GM23248 (cell line): ENCODE measurements at places on chromosomes 16 and 17. TPM values are rescaled to one million over a fixed set of nuclear protein-coding genes. Genes with fewer than 3 reads are reported as not detected.

RHBDF1 gene
- 54.6 and 61.7 TPM in 2 replicates for total RNA-seq

DNA sequence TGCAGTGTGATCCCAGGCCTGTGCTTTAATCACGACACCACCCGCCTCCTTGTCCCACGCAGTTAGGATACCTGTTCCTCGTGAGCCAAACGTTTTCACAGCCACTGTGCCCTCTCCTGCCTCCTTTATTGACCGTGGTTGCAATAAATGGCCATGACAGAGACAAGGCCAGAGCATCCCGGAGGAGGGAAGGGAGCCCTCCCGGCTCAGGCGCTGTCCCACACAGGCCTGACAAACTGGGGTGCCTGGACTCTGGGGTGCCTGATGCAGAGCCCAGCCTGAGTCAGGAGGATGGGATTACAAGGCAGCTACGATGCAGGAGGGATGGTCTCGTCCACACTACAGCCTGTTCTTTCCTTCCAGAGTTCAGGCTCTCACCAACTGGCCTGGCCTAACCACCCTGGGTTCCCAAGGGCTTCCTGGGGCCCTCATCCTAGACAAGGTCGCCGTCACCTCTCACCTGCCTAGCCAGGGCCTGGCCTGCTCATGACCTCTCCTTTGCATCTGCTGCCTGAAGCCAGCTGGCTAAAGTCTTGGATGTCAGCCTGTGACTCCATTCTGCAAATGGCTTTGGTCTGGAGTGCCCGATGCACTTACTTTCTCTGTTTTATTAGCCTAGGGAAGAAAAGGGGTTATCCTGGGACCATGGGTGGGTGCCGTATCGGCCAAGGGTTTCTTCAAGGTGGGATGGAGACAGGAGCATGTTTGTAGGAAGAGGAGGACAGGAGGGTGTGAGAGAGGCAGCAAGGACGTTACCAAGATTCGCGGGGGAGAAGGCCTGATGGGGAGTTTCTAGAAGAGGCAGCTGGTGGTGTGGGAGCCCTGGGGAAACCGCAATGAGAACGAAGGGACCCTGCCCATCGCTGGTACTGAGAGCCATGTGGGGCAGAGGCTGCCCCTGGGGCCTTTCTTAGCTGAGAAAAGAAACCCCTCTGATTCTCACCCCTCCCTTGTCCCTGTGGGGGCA is 234.3 kb upstream of the TNRC6C start:
- H3K4me3 ChIP-seq, result no peak overlapping the region
- H3K27me3 ChIP-seq, result peaks cover 28% of the 10 kb centered on the region
- H3K27ac ChIP-seq, result no peak overlapping the region
- DNase-seq, result no peak

DNA sequence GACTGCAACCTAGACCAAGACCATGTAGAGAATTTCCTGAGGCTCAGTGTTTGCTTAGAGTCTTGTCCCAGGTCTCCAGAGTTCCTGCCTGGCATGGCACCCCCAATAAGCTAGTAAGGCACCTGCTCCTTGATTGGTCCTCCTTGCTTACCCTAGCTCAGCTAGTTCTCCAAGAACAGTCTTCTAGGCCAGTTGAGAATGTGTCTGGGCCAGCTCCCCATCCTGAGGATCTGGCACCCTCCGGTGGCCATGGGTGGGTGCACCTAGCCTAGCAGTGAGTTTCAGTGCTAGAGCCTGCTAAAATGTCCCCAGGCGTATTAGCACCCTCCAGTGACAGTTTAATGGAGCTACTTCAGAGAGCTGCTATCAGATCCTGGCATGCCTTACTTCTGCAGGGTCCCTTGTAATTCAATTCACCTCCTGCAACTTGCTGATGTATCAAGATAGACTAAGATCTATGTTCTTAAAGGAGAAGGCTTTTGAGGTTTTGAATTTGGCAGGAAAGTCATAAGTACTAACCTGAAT is 44.4 kb upstream of the MED13 start:
- no peaks in the 10 kb centered on the region for H3K36me3 ChIP-seq
- H3K4me3 ChIP-seq, result no peak overlapping the region
- peaks cover 6% of the 10 kb centered on the region; the same call in 1 of the 2 replicates for H3K27me3 ChIP-seq
- H3K27ac ChIP-seq, result no peak overlapping the region

BLTP2 gene
- total RNA-seq, result 145 and 155 TPM in 2 replicates

KRT23 gene
- total RNA-seq, result not detected in 2 replicates

- H3K36me3 ChIP-seq, result no peaks in the 10 kb centered on the region
- H3K4me3 ChIP-seq, result no peak overlapping the region
- H3K27me3 ChIP-seq, result peaks cover 35% of the 10 kb centered on the region
- no peaks in the 10 kb centered on the region for H3K4me1 ChIP-seq
- H3K27ac ChIP-seq, result no peak overlapping the region
- DNase-seq, result peak; percentile 13
These were observed 45.9 kb downstream of the JPH3 start for GRCh38 chr16:87648236-87648635.

RDM1 gene
- total RNA-seq, result not detected in 2 replicates

- H3K4me1 ChIP-seq, result peaks cover 39% of the 10 kb centered on the region
- peak; percentile 88 for DNase-seq
- peak overlapping the region; percentile 60 for H3K27ac ChIP-seq
- no peaks in the 10 kb centered on the region for H3K27me3 ChIP-seq
These were observed 68.8 kb downstream of the ABR start for GRCh38 chr17:1110862-1111598.

MFAP4 gene
- 79.0 and 97.8 TPM in 2 replicates for total RNA-seq

DNA sequence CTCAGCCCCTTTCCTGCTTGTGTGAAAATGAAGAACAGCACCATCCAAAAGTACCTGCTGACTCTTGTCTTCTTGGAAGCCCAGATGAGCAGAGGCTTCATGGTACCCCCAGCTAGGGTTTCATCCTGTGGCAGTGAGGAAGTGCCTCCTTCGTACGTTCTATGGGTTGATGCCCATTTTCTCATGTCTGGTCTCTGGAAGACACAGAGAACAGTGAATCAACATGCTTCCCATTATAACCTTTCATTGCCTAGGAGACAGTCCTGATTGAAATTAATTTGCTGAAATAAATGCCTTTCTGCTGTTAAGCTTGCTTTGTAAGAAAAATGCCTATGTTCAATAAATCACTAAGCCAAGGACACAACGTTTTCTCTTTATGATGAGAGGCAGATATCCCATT is 36.5 kb downstream of the RCVRN start:
- no peak overlapping the region for H3K4me3 ChIP-seq
- H3K27me3 ChIP-seq, result peaks cover 5% of the 10 kb centered on the region; the same call in 1 of the 2 replicates
- H3K36me3 ChIP-seq, result no peaks in the 10 kb centered on the region
- no peak for DNase-seq
- no peaks in the 10 kb centered on the region for H3K4me1 ChIP-seq
- no peak overlapping the region for H3K27ac ChIP-seq

DNA sequence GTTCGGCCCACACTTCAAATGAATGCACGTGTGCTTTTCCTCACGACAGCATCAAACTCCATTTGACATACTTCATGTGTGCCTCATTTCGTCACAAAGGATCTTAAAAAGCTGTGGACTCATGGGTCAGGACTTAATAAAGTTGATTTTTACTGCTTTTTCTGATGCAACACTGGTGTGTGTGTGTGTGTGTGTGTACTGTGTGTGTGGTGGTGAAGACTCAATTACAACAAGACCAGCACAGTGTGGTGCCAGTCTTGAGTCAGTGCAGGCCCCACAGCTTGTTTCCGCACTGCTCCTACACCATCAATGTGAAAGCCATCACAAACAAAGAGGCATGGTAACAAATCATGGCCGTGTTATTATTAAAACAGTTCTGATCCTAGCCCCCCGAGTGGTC is 17.7 kb downstream of the CDIP1 start:
- H3K4me3 ChIP-seq, result no peak overlapping the region
- no peaks in the 10 kb centered on the region for H3K4me1 ChIP-seq

GRCh38 chr16:68490829-68491575 is 42.7 kb upstream of the SMPD3 start:
- H3K4me1 ChIP-seq, result peaks cover 3% of the 10 kb centered on the region; the same call in 1 of the 2 replicates
- H3K36me3 ChIP-seq, result no peaks in the 10 kb centered on the region
- H3K27me3 ChIP-seq, result no peaks in the 10 kb centered on the region
- no peak overlapping the region for H3K4me3 ChIP-seq

CCL16 gene
- not detected in 2 replicates for total RNA-seq

DNA sequence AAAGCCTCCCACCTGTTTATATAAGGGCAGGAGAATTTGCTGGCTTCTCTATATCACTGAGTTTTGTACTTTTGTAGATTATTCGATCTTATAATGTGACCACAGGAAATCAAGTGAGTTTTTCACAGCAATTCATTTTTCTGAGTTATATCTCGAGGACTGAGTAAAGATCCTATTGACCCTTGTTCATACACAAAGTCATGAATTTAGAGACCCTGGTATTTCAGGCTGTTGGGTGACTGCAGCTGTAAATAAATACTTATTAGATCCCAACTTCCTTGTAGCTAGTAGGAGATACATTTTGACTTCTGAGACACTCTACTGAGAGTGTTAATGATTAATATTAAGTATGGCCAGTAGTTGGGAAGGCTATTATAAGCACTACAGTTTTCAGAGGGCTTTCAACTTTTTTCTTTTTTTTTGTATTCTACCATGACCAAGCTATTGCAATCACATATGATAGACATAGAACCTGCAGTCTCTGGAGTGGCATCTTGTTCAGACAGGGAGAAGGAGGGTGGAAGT is 3.2 kb upstream of the KRT20 start:
- no peaks in the 10 kb centered on the region for H3K36me3 ChIP-seq
- H3K27me3 ChIP-seq, result peaks cover 14% of the 10 kb centered on the region; the same call in 1 of the 2 replicates
- no peaks in the 10 kb centered on the region for H3K4me1 ChIP-seq
- H3K27ac ChIP-seq, result no peak overlapping the region
- no peak overlapping the region for H3K4me3 ChIP-seq

- no peaks in the 10 kb centered on the region for H3K4me1 ChIP-seq
- no peak for DNase-seq
- H3K27ac ChIP-seq, result no peak overlapping the region
- no peaks in the 10 kb centered on the region for H3K36me3 ChIP-seq
These were observed 71.1 kb upstream of the AMZ2 start for GRCh38 chr17:68176718-68177117.

CLEC19A gene
- not detected in 2 replicates for total RNA-seq

CA5A gene
- not detected in 2 replicates for total RNA-seq

DNA sequence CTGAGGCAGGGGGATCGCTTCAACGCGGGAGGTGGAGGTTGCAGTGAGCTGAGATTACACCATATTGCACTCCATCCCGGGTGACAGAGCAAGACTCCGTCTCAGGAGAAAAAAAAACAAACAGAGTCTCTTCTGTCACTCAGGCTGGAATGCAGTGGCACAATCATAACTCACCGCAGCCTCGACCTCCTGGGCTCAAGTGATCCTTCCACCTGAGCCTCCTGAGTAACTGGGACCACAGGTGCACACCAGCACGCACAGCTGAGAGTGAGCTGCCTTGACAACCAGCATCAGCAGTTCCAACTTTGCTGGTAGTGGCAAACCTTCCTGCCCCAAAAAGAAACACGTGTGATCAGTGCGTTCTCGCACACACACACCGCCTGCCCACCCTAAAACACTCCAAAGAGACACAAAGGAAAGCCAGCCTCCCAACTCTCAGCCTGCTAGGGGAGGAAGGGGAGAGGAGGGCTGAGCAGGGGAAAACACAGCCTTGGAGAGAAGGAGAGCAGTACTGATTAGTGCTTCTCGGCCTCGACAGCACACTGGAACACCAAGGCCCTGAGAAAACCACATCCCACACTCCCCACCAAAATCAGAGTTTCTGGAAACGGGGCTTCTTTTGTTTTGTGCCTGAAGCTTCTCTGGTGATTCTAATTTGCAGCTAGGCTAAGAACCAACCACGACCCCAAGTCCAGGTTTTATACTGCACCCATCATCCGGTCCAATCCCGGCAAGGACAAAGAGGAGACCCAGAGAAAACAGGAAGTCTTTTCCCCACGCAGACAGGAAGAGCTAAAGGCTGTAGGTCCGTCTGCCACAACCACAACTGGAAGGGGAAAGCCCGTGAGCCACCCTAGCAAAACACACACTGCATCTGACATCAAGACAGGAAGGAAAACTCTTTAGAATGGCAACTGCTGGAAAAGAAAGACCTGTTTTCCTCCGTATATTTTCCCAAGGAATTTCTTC is 28.8 kb downstream of the ZCCHC14 start:
- H3K4me1 ChIP-seq, result peaks cover 45% of the 10 kb centered on the region
- no peaks in the 10 kb centered on the region for H3K27me3 ChIP-seq
- peak; percentile 79 for DNase-seq
- H3K4me3 ChIP-seq, result peak overlapping the region; percentile 62
- no peaks in the 10 kb centered on the region for H3K36me3 ChIP-seq

DNA sequence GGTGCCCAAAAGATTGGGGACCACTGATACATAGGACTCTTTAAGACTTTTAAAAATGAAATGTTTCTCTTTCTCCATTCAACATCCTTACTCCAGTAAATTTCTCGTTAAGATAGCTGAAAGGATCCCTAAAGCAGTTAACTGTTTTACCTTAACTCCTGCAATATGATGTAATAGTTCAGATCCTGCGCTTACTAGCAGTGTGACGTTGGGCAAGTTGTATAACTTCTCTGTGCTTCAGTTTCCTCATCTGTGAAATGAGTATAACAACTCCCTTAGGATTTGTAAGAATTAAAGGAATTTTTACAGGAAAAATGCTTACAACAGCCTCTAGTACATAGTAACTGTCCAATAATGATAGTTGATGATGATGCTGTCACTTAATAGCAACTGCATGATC is 158.9 kb downstream of the TANC2 start:
- H3K4me3 ChIP-seq, result no peak overlapping the region
- H3K27me3 ChIP-seq, result no peaks in the 10 kb centered on the region
- H3K27ac ChIP-seq, result no peak overlapping the region
- H3K36me3 ChIP-seq, result no peaks in the 10 kb centered on the region
- H3K4me1 ChIP-seq, result peaks cover 5% of the 10 kb centered on the region; the same call in 1 of the 2 replicates

- H3K4me1 ChIP-seq, result peaks cover 8% of the 10 kb centered on the region
- no peaks in the 10 kb centered on the region for H3K27me3 ChIP-seq
- H3K4me3 ChIP-seq, result no peak overlapping the region
- no peak overlapping the region for H3K27ac ChIP-seq
- peak; percentile 30 for DNase-seq
These were observed 76.4 kb upstream of the C17orf78 start for GRCh38 chr17:37299257-37299980.

DNA sequence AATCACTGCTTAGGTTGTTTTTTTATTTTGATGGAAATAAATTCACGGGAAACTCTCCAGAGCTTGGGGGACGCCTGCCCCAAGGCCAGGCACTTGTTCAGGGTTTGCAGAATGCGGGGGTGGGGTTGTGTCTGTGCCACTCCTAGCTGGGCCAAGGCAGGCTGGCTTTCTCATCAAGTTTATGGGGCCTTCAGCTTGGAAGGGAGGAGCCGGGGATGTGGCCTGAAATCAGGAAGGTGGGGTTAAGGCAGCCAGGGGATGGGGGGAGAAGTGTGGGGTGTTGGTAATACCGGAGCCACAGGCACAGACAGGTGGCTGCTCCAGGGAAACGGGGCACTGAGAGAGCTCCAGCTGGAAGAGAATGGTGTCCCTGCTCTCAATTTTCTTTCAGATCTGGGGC is 1.7 kb upstream of the CHAD start:
- DNase-seq, result no peak
- no peak overlapping the region for H3K27ac ChIP-seq
- H3K4me1 ChIP-seq, result no peaks in the 10 kb centered on the region
- H3K27me3 ChIP-seq, result peaks cover 13% of the 10 kb centered on the region

GRCh38 chr16:88348377-88349152 is 34.2 kb upstream of the ZNF469 start:
- H3K27me3 ChIP-seq, result no peaks in the 10 kb centered on the region
- DNase-seq, result no peak
- no peak overlapping the region for H3K27ac ChIP-seq
- H3K4me1 ChIP-seq, result no peaks in the 10 kb centered on the region
- H3K4me3 ChIP-seq, result no peak overlapping the region

GRCh38 chr17:27072885-27073284 is 221.0 kb upstream of the WSB1 start:
- H3K27me3 ChIP-seq, result no peaks in the 10 kb centered on the region
- DNase-seq, result no peak
- no peak overlapping the region for H3K27ac ChIP-seq

GRCh38 chr16:75106351-75107274 is 10.0 kb downstream of the LDHD start:
- H3K36me3 ChIP-seq, result no peaks in the 10 kb centered on the region
- no peak overlapping the region for H3K4me3 ChIP-seq
- H3K4me1 ChIP-seq, result peaks cover 30% of the 10 kb centered on the region
- H3K27me3 ChIP-seq, result no peaks in the 10 kb centered on the region
